NCI-H446 (cell line): ENCODE measurements at places on chromosomes 2 and 18.

DNA sequence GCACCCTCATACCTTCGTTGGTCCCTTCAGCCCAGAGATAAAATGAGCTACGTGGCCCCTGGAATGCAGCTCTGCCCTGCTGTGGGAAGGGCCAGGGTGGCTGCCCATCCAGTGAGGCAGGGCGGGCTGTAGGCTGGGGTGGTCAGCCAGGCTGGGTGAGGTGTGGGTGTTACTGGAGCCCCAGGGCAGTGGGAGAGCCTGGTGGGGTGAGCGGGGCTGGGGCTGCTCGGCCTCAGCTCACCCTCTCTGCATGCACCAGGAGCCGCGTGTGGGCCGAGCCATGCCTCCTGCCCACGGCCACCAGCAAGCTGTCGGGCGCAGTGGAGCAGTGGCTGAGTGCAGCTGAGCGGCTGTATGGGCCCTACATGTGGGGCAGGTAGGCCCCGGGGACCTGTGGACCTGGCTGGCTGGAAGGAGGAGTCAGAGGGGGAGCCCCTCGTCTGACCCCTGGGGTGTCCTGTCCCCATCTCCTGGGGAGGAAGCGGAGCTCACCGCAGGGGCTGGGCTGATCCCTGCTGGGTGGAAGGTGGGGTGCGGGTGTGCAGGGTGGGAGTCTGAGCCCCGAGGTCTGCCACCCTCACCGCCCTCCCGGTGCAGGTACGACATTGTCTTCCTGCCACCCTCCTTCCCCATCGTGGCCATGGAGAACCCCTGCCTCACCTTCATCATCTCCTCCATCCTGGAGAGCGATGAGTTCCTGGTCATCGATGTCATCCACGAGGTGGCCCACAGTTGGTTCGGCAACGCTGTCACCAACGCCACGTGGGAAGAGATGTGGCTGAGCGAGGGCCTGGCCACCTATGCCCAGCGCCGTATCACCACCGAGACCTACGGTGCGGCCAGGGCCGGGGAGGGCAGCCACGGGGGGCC is 5.5 kb downstream of the RNPEPL1 start:
- DNase-seq: no peak

DNA sequence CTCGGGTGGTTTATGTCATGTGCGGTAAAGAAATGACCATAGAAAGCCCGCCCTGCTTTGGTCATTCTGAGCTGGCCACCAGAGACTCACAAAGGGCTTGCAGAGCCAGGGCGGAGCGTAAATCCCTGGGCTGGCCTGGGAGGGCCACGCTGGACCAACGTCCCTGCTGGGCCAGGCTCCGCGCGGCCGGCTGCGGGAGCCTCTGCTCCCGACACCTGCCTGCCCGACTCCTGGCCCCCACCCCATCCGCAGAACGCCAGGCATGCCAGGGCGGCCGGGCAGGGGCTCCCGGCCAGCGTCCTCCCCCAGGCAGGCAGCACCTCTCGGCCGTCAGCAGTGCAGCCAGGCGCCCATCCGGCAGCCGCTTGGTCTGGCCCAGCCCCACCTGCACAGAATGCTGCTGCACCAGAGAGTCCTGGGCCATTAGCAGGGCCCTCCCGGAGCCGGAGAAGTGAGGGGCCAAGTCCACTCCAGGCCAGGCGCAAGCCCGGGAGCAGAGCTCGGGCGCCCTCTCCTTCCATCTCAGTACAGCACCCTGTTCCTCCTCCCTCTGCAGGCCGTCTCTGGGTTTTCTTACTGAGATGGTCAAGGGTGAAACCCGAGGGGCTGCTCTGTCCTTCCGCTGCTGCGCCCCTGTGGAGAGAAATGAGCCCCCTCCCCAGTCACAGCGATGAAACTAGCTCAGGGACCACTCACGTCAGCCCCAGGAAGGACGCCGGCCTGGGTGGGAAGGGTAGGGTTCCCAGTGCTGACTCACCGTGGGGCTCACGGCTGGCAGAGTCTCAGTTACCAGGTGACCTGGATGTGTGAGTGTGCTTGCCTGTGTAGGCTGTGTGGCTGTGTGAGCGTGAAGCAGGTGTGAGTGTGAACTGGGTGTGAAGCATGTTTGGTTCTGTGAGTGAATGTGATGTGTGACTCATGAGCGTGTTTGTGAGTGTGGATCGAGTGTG is 83.3 kb downstream of the PTGR3 start:
- DNase-seq: no peak

DNA sequence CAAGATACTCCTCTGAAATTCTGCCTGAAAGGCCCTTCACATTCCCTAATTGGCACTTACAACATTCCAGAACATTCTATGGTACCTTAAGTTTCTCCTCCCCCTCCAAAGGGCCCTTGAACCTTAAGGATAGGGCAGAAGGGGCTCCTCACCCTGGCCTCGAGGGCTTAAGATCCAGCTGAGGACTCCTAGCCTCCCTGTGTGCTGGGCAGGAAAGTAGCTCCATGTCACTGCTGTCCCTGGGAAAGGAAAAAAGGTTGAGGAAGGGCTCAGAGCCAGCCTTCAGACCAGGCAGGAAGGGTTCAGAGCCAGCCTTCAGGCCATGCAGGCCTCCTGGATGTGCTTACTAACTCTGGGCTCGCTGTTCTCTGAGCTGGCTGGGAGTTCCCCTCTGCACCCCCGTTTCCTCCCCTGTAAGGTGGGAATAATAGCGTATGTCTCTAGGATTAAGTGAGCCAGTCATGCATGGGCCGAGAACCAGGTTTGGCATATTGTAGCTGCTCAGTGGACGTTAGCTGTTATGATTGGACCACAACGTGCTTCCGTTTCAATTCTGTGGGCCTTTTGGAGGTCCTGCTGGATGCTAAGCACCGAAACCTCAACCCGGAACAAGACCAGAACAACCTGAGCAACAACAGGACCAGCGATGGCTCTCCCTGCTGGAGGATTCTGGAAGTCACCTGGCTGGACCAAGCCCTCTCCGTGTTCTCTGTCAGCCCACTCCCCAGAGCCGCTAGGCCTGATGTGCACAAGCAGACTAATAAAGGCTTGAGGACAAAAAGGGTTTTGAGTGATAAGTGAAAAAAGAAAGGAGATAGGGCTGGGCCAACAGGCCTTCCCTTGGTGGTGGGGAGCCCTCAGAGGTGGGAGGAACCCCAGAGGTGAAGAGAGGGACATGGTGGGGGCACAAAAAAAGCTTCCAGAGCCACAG is 1.0 kb upstream of the B3GNT7 start:
- no peak for DNase-seq

DNA sequence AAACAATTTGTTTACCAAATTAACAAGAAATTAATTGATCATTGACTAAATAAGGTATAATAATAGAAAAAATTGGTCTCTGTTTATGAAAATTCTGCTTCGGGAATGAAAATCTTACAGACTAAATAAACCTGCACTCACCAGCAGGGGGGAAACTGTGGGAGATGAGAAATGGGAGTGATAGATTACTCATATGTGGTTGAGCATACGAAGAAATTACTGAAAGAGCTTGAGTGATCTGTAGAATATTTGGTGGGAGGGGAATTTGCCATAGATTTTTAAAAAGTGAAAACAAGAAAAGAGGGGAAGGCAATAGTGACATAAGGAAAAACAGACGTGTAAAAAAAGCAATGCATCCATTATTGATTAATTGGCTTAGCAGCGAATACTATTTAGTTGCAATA is 2.2 kb downstream of the HMSD start:
- no peak for DNase-seq

DNA sequence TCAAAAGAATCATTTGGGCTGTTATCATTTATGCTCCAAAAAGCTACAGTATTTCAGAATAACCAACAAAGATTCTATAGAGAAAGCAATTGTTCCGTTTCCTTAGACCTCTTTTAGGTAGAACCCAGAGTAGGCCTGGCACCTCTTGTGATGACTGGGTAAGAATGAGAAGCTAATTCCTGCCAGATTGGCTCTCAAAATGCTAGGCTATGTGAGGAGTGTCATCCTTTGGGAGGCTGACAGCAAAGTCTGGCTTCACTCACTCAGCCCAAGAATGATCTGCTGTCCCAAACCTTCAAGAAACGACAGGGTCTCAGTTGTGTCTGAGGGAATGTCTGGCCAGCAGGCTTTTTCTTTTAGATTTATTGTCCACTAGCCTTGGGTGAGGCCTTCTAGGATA is 4.5 kb downstream of the CERS6 start:
- no peak for DNase-seq

GRCh38 chr18:46481048-46481846 is 175.8 kb downstream of the LOXHD1 start:
- DNase-seq: peak; percentile 41

GRCh38 chr2:238267341-238267710 is 21.1 kb downstream of the PER2 start:
- no peak for DNase-seq

DNA sequence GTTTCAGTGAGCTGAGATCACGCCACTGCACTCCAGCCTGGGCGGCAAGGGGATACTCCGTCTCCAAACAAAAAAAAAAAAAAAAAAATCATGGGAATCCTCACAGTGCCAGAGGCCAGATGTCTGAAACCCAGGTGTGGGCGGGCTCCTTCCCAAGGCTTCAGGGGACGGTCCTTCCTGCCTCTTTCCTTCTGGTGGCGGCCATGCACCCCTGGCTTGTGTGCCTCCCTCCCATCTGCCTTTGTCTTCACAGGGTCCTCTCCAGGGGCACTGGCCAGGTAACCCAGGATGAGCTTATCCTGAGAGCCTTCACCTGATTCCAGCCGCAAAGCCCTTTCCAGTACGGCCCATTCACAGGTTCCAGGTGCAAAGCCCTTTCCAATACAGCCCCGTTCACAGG is 40.9 kb upstream of the GPC1 start:
- no peak for DNase-seq

DNA sequence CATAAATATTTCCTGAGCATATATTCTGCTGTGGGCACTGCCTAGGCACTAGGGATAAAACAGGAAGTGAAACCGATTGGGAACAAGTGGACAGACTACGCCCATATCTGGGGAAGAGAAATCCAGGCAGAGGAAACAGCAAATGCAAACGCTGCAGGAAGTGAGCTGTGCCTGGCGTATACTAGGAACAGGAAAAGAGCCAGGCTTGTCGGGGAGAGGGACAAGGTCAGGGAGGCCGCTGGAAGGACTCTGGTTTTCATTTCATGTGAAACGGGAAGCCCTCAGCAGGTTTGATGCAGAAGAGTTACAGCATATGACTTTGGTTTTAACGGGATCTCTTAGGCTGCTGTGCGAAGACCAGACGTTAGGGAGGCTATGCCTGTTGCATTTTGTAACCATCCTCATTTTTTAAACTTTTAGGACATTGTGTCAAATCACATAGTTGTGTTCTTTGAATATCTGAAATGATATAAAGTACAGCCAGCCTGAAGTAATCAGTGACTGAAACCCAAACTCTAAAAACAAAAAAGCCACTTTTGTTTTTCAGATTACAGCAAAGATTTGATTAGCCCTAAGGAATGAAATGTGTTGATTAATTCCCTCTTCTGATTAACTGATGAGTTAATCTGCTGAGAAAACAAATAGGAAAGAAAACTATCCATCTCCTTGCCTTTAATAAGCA is 110.2 kb upstream of the PIEZO2 start:
- no peak for DNase-seq

DNA sequence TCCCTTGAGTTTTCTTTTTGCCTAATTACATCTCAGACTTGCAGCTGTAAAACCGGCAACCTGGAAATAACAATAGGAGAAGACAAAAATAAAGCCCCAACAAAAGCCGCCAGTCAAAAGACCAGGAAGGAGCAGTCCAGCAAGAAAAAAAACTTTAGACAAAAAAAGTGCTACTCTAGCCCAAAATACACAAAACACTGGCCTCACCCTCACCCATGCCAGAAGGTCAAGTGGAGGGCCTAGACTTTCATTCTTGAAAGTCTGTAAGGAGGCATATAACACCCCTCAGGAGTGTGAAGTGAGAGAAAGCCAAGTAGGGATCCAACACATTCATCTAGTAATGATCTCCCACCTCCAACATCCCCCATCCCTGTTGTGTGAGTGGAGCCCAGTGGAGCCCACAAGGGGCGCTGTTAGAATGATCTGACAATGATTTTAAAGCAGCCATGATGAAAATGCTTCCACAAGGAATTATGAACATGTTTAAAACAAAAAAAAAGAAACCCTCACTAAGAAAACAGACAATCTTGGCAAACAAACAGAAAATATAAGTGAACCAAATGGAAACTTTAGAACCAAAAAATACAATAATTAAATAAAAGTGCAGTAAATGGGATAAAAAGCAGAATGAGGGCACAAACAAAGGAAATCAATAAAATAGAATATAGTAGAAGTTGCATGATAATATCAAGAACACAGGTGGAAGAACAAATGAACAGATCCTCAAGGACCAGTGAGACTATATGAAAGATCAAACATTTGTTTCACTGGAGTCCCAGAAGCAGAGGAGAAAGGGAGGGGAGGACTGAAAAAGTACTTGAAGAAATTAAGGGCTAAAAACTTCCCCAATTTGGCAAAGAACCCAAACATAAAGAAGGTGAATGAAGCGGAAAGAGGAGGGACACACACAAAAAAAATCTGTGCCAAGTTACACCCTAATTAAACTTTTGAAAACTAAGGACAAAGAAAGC is 23.9 kb downstream of the SESTD1 start:
- DNase-seq: no peak

- no peak for DNase-seq
Measured at GRCh38 chr2:10538224-10538894, 90.2 kb upstream of the ODC1 start.

- DNase-seq: no peak
Measured at GRCh38 chr2:162591403-162592083, 247.0 kb downstream of the KCNH7 start.

DNA sequence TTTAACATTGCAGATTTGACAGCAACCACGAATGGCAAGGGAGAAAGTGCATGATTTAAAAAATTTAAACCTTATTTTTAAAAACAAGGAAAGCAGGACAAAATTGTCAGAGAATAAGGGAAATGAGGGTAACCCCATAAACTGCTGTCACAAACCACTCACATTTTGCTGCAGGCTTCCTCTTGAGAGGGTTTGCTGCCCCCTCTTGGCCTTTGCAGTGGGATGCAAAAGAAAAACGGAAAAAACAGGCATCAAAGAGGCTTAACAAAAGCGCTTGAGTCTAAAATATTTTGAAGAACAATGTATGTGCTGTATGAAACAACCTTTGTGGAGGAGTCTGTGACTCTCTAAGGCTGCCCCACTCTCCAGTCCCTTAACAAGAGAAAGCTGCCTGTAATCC is 91.6 kb downstream of the TMX3 start:
- peak; percentile 72 for DNase-seq

GRCh38 chr2:153963256-153963655 is 91.5 kb downstream of the GALNT13 start:
- DNase-seq: peak; percentile 50

GRCh38 chr2:186605041-186605440 is 15.2 kb downstream of the ITGAV start:
- no peak for DNase-seq

DNA sequence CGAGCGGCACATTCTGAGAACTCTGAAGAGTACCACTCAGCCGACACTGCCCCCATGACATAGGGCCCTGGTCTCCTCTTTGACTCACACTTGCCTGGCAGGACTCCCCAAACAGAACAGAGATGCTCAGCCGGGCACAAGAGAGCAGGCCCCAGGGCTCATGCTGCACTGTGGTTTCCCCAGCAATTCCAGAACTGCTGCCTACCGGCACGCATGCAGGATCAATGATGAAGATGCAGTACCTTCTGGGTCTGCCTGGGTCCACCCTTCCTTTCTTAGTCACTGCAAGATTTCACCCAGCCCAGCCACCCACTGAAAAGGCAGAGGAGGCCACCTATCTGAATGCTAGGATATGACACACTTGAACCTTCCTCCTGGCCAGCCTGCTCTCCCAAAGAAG is 49.4 kb downstream of the BCL11A start:
- DNase-seq: peak; percentile 22

- no peak for DNase-seq
Measured at GRCh38 chr2:54568876-54569321, 112.8 kb downstream of the SPTBN1 start.
